Stimulated activated CD8-positive, alpha-beta memory T cell treated with anti-CD3 and anti-CD28 coated beads, Interleukin-2, amount 100 ng/mL, for 1 hour (primary cell): ENCODE measurements at places on chromosomes 7 and 10.
A peak's percentile ranks its signal among the peaks of the same experiment; 100 is the strongest.

DNA sequence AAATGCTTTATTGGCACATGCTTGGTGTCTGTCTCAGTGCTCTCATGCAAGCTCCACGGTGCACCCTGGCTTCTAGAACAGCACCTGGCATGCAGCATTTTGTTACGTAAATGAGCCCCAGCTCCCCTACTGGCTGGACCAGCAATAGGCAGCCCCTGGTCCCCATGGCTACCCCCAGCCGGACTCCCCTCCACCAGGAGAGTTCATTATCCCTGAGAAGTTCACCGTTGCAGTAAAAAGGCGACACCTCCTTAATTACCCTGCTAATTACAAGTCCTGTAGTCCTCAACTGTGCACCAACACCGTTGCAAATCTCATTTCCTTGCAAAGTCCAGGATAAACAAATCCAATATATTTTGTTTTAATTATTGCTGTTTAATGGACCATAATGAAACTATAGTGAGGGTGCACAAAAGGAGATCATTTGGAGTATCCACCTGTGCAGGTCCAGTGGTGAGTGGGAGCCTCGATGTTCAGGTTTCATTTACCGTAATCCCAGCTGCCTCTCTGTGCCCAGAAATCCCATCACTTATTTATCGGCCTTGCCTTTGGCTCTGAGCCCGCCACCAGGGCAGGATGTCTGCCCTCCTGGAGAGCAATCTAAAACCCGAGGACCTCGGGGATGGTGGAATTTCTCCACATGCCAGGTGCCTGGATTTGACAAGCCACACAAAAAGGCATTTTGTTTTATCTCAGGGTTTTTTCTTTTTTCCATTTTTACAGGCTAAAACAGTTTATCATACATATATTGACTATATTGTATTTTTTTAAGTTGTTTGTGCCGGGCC lies 12.8 kb upstream of the DRGX start:
- DNase-seq: no peak

DNA sequence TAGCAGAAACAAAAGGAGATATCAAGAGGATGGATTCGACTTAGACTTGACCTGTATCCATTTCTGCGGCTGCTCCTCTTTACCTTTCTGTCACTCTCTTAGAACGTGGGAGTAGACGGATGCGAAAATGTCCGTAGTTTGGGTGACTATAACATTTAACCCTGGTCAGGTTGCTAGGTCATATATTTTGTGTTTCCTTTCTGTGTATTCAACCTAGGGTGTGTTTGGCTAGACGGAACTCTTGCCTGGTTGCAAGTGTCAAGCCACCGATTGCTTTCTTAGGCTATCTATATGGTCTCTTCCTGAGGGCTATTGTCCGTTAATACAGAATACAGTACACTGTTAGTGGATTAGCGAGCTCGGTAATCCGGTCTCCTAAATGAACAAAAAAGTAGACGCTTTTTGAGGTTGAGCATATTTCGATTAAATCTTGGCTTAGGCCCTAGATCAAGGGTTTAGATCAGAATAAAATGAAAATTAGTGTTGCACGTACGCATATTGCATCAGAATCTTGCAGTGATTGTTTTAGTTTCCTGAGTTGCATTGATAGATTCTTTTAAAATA lies 1.2 kb downstream of the PTEN start:
- DNase-seq: no peak

DNA sequence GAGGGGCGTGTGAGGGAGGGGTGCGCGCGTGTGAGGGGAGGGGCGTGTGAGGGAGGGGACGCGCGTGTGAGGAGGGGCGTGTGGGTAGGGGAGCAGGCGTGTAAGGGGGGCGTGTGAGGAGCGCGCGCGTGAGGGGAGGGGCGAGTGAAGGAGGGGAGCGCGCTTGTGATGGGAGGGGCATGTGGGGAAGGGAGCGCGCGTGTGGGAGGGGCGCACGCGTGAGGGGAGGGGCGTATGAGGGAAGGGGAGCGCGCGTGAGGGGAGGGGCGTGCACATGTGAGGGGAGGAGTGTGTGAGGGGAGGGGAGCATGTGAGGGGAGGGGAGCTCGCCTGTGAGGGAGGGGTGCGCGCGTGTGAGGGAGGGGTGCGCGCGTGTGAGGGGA lies 19.1 kb downstream of the MXI1 start:
- peak; percentile 60 for DNase-seq

DNA sequence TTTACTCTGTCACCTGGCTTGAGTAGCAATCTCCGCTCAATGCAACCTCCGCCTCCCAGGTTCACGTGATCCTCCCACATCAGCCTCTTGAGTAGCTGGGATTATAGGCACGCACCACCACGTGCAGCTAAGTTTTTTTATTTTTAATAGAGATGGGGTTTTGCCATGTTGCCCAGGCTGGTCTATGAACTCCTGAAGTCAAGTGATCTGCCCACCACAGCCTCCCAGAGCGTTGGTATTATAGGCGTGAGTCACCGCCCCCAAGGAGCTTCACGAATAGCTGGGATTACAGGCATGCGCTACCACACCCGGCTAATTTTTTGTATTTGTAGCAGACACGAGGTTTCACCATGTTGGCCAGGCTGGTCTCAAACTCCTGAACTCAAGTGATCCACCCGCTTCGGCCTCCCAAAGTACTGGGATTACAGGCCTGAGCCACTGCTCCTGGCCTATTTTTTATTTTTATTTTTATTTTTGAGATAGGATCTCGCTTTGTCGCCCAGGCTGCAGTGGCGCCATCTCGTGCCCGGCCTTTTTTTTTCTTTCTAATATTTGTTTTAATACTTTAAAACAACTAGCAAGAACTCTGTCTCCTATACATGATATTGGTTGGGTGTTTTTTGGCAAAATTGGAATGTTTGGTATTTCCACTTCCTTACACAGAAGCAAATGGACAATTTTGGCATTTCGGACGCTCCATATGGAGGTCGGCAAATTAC lies 1.1 kb downstream of the EFCAB10 start:
- no peak for DNase-seq

DNA sequence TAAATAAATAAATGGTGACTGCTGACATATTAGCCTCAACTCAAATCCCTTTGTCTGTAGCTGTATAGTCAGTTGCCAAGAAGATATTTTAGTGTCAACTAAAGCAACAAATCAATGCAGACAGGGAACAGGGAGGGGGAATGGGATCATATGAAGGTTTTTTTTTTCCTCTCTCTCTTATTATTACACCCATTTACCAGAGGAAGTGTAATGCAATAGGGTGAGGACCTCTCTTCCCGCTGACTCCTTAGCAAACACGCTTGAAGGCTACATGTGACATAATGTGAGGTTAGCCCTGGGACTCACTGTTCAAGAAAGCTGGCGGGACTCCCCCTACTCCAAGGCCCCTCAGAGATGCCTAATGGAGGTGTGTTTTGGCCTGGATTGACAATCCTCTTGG lies 88.2 kb downstream of the CHRM2 start:
- no peak for DNase-seq

GRCh38 chr10:3765146-3765545 lies 19.9 kb downstream of the KLF6 start:
- no peak for DNase-seq

DNA sequence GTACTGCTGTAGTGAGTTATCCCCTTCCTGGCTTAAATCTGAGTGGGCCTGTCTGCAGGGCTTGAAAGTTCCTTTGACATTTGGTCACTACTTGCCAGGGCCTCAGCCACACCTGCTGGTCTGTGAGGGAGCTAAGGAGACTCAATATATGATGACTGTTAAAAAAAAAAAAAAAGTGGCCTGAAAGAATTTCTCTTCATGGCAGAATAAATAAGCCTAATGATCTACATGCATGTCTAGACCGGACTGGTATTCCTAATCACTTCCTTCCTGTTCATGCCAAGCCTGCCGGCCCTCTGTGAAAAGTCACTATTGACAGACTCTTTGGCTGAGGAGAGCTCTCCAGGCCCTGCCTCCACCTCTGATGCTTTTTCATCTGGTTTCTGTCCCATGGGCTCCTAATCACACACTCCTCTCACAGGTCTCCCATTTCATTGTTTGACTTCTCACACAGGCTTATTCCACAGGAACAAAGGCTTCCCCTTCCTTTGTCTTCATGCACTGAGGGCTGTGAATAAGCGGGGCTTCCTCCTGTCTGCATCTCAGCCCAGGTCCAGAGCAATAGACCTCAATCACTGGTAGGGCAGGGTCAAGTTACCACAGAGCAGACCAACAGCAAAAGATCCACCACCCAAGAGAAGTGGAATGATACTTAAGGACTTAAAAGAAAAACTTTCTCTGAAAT lies 99.1 kb upstream of the SEC61G start:
- DNase-seq: no peak

- no peak for DNase-seq
Observed at GRCh38 chr10:45399113-45399512, 25.1 kb downstream of the ALOX5 start.

DNA sequence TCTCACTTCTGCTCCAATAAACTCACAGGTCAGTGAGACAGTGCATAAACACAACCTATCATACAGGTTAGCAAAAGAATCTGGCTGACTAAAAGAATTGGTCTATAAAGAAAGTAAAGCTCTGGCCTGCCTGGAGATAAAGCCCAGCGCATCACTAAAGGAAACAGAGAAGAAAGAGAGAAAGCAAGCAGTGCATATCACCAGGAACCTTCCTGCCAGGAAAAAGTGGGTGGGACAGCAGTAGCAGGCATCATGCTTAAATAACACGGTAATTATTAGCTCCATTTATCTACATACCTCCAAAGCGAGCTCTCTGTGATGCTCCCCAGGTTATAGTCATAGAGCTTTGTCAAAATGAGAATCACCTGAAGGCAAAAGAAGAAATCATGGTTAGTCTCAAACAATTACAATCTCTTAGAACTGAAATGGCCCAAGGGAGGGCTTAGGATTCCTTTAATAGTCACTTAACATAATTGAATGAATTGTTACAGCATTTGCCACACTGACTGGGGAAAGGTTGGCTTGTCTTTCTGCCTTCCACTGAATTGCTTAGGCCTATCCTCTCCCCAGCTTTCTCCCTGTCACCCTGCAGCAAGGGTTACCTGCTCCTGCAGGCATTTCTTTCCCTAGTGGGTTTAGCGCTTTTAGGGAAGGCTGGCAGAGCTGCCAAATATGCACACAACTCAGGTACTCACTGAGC lies 208.1 kb downstream of the SORCS1 start:
- no peak for DNase-seq

GRCh38 chr10:130470286-130470685 lies 334.1 kb downstream of the GLRX3 start:
- DNase-seq: no peak

DNA sequence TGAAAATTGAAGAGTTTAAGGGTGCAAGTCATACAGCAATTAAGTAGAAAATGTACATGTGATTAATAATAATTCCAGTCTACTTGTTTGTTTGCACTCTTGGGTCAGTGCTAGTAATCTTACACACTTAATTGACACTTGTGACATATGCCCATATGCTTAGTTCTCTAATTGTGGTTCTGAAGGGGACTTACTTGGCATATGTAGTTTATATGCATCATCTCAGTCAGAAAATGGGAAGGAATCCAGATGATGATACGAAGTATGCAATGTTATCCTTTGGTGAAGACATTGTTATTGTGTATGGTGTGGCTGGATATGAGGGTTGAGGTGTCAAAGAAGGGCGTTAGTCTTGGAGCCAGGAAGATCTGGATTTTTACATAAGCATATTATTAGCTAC lies 193.5 kb upstream of the HDAC9 start:
- DNase-seq: no peak

DNA sequence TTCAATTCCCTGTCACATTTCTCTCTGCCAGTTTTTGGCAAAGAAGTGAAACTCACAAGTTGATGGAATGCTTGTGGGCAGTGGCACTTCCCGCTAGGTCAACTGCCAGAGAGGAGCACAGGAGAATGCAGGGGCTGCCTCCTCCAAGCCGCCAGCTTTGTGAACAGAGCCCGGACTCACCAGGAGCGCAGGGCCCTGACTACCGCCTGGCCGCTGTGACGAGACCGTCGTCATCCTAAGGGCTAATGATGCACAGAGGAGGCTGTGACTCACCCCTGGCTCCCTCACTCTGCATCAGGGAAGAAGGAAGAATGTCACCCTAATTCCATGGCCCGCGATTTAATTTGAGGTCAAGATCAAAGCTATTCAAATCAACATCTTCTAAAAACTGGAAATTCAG lies 123.9 kb downstream of the TAX1BP1 start:
- no peak for DNase-seq
